ENCODE measurements at places on chromosomes 2 and 18. TPM values are rescaled to one million over a fixed set of nuclear protein-coding genes. Genes with fewer than 3 reads are reported as not detected.

- no peak for DNase-seq
Observed at GRCh38 chr2:40831321-40831873, 379.5 kb upstream of the SLC8A1 start.

- no peak for DNase-seq
Observed at GRCh38 chr2:71223767-71224333, 3.1 kb downstream of the PAIP2B start.

- DNase-seq, result no peak
Observed at GRCh38 chr2:42965910-42966309, 173.5 kb upstream of the HAAO start.

The RGPD4 gene
- 0.39 TPM for total RNA-seq
